ENCODE measurements at places on chromosomes 6 and 20.

DNA sequence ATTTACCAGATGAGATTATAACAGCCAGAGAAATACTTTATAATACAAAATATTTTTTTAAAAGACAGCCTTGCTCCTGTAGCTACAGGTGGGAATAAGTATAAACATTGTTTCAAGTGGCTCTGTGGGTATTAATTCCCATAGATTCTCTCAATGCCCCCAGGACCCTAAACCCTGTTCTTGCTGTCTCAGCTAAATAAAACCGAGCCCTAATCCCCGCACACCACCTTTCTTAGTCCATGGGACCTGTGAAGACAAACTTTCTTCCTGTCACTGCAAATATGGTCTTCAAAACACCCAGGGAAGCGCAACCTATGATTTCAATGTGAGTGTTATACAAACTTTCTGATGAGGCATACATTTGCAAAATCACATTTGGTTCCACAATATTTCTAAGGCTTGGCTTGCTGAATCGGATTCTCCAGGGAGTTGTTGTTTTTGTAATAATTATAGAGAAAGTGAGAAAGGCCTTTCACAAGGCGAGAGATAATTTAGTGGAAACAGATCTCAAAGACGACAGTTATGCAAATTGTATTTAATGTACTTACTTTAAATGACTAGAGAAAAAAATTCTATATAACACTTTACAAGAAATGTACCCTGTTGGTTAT is 11.1 kb downstream of the SMLR1 start:
- DNase-seq = no peak

GRCh38 chr6:163355426-163355991 is 59.0 kb upstream of the QKI start:
- DNase-seq = no peak

DNA sequence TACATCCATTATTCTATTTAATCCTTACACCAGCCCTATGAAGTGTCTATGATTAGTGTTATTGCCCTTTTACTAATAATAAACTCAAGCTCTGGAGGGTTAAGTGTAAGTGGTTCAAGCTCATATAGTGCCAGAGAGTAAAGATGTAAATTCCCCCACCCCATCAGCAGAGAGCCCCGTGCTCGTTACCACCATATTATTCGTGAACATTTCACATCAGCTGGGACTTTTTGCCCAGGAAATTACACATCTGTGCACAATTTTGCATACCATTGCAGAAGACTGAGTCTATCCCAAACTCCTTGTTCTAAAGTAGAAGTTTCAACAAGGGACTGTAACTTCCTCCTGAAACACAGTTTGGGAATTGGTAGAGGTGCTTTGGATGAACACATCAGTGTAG is 220.1 kb downstream of the BCAS1 start:
- no peak for DNase-seq

- DNase-seq = no peak
Measured at GRCh38 chr6:15023448-15023847, 222.4 kb upstream of the JARID2 start.

DNA sequence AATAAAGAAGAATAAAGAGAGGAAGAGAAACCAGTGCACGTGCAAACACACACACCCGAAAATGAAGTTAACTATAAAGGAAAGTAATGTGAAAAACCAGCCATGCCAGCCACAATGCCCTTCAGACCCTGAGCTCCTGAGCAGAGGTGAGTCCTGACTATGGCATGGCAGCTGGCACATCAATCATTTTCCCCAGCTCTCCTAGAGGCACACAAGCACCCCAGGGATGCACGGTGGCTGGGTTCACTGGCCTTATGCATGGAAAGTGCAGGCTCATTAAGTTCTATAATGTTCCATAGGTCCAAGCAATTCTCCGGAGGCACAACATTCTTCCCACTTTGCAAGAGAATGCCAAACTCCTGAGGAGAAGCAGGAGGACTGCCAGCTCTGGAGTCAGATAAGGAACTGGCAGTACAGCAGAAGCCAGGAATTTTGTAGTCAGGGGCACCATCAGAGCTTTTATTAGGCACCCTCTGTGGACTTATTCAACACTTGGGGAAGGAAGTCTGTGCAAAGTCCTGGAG is 175.0 kb upstream of the PRDM1 start:
- no peak for DNase-seq

- no peak for DNase-seq
Measured at GRCh38 chr6:21262504-21262903, 331.0 kb upstream of the SOX4 start.

DNA sequence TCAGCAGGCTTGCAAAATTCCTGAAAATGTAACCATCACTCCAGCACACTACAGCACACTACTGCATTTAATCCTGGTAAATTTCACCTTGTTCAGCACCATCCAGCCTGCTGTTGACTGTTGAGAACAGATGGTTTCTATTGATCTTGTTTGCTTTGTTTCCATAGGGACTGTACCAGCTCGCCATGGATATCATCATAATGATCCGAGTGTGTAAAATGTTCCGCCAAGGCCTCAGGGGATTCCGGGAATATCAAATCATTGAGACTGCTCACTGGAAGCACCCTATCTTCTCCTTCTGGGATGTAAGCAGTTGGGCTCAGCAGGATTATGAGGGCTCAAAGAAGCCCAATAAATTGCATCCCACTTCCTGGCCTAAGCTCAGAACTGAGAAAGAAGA is 4.1 kb downstream of the CNBD2 start:
- no peak for DNase-seq

GRCh38 chr6:14276667-14277404 is 159.3 kb downstream of the CD83 start:
- peak; percentile 34 for DNase-seq

Measured in common myeloid progenitor, CD34-positive (primary cell).